Small intestine (tissue), 16 donors: ENCODE measurements at places on chromosomes 2 and 18. TPM values are rescaled to one million over a fixed set of nuclear protein-coding genes. Genes with fewer than 3 reads are reported as not detected.

DNA sequence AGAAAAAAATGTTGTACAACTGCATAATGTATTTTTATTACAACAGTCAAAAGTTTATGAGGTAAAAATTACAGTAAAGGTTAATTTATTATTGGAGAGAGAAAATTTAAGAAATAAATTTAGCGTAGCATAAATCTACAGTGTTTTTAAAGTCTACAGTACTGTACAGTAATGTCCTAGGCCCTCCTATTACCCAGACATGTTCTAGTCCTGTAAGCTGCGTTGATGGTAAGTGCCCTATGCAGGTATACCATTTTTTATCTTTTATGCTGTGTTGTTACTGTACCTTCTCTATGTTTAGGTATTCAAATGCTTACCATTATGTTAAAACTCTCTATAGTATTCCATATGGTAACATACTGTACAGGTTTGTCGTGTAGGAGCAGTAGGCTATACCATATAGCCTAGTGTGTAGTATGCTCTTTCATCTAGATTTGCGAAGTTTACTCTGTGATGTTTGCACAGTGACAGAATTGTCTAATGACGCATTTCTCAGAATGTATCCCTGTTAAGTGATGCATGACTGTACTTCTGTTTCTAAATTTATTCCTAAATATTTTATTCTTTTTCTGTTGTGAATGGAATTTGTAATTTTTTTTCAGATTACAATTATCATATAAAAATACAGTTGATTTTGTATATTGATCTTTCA lies 24.5 kb downstream of the ABI2 start:
- peaks cover 2% of the 10 kb centered on the region for H3K36me3 ChIP-seq
- no peak overlapping the region for H3K27ac ChIP-seq
- DNase-seq: no peak
- H3K4me3 ChIP-seq: no peak overlapping the region

- no peaks in the 10 kb centered on the region for H3K4me1 ChIP-seq
- DNase-seq: no peak
- no peak overlapping the region for H3K4me3 ChIP-seq
Observed at GRCh38 chr2:30503695-30504052, 56.6 kb downstream of the LCLAT1 start.

Gene TCF7L1
- polyA plus RNA-seq: 0.45 TPM

DNA sequence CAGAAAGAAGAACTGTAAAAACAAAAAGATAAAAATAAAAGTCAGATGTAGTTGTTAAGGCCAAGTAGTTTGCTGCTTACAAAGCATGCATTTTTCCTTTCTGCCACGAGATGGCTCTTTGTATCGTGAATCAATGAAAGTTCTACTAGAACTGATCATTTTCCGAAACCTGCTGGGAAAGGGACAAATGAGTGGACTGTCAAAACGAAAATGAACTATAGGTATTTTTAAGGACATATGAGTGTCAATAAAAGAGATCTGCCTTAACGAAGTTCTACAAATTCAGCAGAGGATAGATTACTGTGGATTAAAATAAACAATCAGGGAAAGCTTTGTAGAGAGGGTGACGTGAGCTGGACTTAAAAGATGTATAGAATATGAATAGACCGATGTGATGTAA lies 15.0 kb upstream of the ELOA2 start:
- no peaks in the 10 kb centered on the region for H3K36me3 ChIP-seq
- no peaks in the 10 kb centered on the region for H3K27me3 ChIP-seq
- DNase-seq: peak; percentile 46
- H3K4me3 ChIP-seq: no peak overlapping the region
- H3K4me1 ChIP-seq: no peaks in the 10 kb centered on the region
- H3K27ac ChIP-seq: no peak overlapping the region

DNA sequence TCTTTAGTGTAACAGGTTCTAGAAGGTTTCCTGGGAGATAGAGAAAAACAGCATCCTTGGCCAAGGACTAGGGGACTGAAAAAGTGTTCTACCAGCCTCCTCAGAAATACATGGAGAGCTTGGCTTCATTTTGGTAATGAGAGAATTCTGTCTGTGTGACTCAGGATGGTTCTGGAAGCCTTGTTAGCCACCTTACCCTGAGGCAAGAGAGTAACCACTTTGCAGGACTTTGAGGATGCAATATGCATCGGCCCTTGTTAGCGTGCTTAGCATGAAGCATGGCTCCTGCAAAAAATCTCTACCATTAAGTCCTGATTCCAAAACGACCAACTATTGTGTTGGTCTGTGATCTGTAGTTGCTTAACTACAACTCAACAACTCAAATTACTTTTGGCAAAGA lies 79.8 kb downstream of the C1QL2 start:
- H3K27me3 ChIP-seq: no peaks in the 10 kb centered on the region
- no peak overlapping the region for H3K4me3 ChIP-seq
- no peak for DNase-seq

- no peaks in the 10 kb centered on the region for H3K27me3 ChIP-seq
- no peak overlapping the region for H3K27ac ChIP-seq
- H3K4me3 ChIP-seq: no peak overlapping the region
Observed at GRCh38 chr2:118098307-118099030, 10.2 kb downstream of the INSIG2 start.

- H3K4me3 ChIP-seq: no peak overlapping the region
- H3K27me3 ChIP-seq: no peaks in the 10 kb centered on the region
- H3K4me1 ChIP-seq: no peaks in the 10 kb centered on the region
- H3K36me3 ChIP-seq: peaks cover 57% of the 10 kb centered on the region
- no peak for DNase-seq
- no peak overlapping the region for H3K27ac ChIP-seq
Observed at GRCh38 chr18:77093067-77093430, 39.5 kb downstream of the MBP start.

Gene SPATS2L
- 92.7 TPM for polyA plus RNA-seq

DNA sequence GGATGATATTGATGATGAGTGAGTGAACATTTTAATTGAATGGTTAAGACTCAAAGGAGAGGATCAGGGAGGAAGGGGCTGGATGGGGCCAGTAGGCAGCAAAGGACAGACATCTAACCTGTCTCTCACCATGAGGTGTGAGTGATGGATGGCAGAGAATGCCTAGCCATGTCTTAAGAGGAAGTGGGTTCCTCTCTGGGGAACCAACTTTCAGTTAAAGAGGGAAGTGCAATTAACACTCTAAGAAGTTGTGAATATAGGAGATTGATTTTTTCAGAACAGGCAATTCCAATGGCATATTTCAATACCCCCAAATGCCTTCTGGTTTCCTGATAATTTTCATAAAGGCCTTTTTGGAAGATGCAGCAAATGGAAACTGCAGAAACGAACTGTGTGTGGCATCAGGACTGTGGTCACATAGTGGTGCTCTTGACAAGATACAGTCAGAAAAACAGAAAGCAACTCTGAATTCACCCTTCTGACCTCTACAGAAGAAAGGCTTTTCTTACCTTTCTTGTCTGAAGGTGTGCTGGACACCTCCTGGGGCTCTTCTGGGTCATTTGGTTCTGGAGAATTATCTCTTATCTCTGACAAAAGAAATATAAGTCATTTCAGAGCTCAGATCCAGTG lies 10.2 kb downstream of the SP110 start:
- no peak for DNase-seq
- H3K27me3 ChIP-seq: no peaks in the 10 kb centered on the region
- H3K4me1 ChIP-seq: no peaks in the 10 kb centered on the region
- H3K4me3 ChIP-seq: no peak overlapping the region

- no peak for DNase-seq
- no peak overlapping the region for H3K4me3 ChIP-seq
- H3K27me3 ChIP-seq: no peaks in the 10 kb centered on the region
- no peak overlapping the region for H3K27ac ChIP-seq
- no peaks in the 10 kb centered on the region for H3K36me3 ChIP-seq
Observed at GRCh38 chr2:233248999-233249398, 2.5 kb upstream of the ATG16L1 start.
